Hippocampal formation (tissue), 2 donors: ENCODE measurements at places on chromosomes 11 and 22.

GRCh38 chr11:69470793-69471728, 10.4 kb upstream of the LINC01488 start:
- DNase-seq: no peak

- DNase-seq: no peak
Measured at GRCh38 chr11:33168709-33169200, 7.5 kb upstream of the CSTF3 start.

DNA sequence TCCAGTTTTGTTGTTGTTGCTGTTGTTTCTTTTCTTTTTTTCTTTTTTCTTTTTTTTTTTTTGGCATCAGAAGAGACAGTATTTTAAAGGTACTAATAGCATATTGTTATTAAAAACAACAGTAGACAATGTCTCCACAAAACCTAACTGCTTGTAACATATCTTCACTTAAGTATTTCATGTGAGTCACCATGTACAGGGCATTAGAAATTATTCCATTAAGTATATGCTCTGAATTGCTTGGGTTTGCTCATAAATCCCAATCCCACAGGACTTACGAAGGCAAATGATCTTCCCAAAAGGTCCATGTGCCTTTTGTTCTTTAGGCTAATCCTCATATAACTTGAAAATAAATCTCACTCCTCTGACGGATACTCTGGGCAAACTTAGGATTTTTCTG, 35.9 kb downstream of the MAP6 start:
- DNase-seq: no peak

- DNase-seq: no peak
Measured at GRCh38 chr11:27317751-27318150, 45.3 kb downstream of the CCDC34 start.

DNA sequence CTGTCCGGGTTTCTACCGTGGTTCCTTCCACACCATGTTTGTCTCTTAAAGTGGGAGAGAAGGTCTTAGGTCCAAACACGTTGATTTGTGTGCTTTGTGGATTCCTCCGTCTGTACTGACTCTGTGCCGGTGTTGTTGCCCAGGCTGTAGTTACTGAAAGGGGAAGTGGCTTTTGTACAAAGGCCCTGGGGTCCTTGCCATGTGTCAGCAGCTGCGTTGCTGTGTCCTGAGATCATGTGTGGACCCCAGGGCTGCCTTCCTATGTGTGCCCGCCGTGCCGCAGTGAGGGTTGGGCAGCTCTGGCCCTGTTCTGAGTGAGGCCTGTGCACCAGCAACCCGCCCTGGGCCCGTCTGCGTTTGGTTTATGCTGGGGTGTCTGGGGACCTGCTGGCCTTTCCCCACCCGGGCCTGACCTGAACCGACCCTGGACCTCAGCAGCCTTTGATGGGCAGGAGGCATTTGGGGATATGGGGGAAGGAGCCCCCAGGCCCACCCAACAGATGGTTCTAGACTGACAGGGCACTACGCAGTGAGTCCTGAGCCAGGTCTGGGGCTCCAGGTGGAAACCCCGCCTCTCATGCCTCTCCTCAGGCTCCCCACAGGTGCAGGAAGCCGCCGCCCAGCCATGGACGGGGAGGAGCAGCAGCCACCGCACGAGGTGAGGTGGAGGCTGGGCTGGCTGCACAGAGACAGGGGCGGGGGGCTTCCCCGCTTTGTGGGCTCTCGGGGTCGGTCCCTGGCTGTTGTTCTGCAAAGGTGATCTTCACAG, 6.9 kb downstream of the TRABD start:
- no peak for DNase-seq

GRCh38 chr11:104899226-104899625, 966 bp upstream of the CASP12 start:
- DNase-seq: no peak

GRCh38 chr11:28569106-28569505, 460.9 kb downstream of the METTL15 start:
- no peak for DNase-seq

DNA sequence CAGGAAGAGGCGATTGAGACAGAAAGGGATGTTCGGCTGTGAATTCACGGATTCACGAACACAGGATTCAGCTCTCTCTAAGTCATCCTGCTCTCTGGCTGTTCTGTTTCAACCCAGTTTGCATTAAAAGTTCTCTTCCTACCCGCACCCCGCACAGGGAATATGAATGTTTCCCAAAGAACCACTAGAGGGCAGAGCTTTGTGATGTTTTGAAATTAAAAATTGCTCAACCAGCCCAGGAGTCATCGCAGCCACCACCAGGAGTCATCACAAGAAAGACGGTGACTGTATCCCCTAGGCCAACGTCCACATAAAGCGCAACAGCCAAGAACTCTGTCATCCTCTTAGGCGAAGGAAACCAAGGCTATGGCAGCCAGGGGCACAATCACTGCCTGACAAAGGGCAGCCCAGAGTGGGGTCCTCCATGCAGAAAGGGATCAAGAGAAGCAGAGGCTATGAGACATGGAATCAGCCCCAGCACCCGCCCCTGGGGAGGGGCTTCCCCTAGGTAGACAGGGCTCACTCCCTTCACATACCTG, 122.4 kb downstream of the WT1 start:
- no peak for DNase-seq

- DNase-seq: no peak
Measured at GRCh38 chr11:114174712-114175495, 115.4 kb downstream of the ZBTB16 start.

DNA sequence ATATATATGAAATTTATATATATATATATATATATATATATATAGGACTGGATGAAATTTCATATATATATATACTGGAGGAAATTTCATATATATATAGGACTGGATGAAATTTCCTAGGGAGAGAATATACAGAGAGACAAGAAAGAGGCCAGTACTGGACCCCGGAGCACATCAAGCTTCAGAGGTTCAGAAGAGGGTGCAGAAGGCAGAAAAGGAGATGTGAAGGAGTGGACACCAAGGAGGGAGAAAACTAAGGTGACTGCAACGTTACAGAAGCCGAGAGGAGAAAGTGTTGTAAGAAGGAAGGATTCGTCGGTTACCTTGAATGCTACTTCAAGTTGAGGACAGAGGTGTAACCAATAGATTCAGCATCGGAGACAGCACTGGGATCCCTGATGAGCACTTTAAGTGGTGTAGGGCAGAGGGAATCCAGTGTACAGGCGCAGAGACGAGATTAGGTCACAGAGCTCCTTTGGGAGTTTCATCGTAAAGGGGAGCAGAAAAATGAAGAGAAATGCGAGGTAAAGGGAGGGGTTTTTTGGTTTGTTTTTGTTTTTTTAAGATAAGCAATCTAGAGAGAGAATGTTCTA, 8.5 kb upstream of the TPH1 start:
- no peak for DNase-seq

DNA sequence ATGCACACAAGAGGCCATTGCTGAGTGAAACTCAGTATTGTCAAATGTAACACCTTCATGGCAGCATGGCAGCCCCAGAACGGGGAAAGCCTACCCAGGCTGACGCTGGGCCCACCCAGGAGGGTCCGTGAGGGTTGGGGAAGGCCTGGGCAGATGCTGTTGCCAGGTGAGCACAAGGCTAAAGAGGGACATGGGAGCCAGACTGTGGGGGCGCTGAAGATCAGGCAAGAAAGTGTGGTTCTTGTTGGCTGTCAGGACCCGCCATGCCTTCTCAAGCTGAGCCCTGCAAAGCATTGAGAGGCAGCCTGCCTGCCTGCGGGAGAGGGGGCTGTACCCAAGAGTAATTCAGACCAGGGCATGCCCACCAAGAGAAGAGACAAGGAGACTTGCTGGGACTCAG, 85.0 kb upstream of the PITPNB start:
- no peak for DNase-seq

DNA sequence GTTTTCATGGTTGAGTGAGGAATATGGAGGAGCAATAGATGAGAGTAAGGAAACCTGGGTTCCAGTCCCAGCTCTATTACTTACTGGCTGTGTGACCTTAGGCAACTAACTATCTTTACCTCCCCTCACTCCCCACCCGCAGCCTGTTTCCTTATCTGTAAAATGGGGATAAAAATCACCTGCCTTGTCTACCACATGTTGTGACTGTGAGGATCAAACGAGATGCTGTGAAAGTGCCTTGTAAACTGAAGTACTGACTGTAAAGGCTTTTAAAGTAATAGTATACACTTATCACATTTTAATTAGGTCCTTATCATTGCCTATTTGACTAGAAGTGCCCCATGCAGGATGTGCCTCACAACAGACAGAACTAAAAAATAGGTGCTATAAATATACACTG, 18.9 kb upstream of the PPP2R1B start:
- DNase-seq: no peak

- DNase-seq: no peak
Measured at GRCh38 chr22:19607192-19608002, 83.2 kb upstream of the CLDN5 start.

- no peak for DNase-seq
Measured at GRCh38 chr11:64064374-64065140, 28.8 kb downstream of the FLRT1 start.

DNA sequence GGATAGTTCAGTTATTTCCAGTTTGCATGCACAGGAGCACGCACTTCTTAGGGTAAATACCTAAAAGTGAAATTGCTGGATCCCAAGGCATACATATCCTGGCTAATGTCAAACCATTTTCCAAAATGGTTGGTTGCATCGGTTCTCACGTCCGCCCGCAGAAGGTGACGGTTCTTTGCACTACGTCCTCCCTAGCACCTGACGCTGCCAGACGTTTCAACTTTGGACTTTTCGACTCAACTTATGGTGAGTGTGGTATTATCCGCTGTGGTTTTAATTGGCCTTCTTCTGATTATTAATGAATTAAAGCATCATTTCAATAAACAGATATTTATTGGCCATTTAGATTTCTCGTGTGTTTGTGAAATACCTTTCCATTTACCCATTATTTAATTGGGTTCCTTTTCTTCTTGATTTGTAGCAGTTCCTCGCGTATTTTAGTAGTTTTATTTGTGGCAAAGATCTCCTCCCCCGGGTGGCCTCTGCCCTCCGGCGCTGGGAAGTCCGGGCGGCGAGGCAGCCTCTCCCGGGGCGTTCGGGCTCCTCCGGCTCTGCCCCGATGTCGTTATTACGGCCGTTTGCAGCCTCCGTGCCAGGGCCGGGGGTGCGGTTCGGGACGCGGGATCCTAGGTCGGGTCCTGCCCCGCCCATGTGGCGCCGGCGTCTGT, at the start of gene JHY:
JHY (plus strand) TSS at position 571 of the 668 bp plus-strand sequence. CDS start 3,091 bp downstream, outside the sequence.
- DNase-seq: no peak

DNA sequence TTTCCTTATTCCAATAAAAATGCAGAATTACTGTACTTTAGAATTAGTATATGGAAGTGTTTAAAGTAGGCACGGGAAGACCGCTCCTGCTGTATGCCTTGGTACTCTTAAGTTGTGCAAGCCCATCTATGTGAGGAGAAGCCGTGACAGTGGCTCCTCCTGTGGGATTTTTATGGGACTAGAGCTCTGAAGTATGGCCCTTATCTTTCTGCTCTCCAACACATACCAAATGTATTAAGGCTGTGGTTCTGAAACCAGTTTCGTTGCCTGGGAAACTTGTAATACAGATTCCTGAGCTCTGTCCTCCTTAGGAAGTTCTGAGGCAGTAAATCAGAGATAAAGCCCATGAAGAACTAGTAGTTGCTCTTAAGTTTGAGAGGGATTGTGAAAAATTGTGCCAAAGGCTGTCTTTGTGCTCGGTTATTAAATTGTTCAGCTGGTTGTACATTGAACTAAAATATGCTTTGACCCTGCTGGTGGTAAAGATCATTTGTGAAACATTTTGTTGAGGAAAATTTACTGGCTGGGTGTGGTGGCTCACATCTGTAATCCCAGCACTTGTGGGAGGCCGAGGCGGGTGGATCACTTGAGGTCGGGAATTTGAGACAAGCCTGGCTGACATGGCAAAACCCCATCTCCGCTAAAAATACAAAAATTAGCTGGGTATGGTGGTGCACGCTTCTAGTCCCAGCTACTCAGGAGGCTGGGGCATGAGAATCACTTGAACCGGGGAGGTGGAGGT, 29.3 kb downstream of the RTN3 start:
- no peak for DNase-seq

- DNase-seq: no peak
Measured at GRCh38 chr11:10617551-10617950, 49.1 kb upstream of the LYVE1 start.

- DNase-seq: no peak
Measured at GRCh38 chr11:3055891-3056290, 1.3 kb downstream of the CARS1 start.

- DNase-seq: no peak
Measured at GRCh38 chr11:3645552-3645951, 624 bp downstream of the ART1 start.

DNA sequence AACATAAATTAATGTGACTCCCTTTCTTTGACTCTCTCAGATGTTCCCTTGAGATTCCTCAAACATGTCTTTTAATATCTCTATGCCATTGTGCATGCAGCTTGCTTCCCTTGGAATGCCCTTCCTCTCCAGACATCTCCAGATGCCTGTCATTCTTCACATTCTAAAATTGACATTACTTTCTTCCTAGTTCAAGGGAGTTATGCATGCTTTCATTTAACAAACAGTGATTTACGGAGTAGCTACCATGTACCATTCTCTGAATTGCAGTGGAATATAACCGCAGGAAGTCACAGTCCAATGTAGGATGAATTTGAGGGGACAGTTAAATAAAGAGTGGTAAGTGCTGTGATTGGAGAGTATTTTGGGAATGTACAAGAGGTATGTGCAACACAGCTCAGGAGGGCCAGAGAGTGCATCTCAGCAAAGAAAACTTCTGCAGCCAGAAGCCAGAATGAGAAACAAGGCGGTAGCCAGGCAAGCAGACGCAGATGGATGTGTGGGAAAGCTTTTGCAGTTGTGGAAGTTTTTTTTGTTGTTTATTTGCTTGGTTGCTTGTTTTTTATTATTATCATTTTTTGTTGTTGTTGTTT, 18.7 kb downstream of the MMP10 start:
- DNase-seq: no peak

- no peak for DNase-seq
Measured at GRCh38 chr11:68651208-68651984, 32.9 kb upstream of the GAL start.

DNA sequence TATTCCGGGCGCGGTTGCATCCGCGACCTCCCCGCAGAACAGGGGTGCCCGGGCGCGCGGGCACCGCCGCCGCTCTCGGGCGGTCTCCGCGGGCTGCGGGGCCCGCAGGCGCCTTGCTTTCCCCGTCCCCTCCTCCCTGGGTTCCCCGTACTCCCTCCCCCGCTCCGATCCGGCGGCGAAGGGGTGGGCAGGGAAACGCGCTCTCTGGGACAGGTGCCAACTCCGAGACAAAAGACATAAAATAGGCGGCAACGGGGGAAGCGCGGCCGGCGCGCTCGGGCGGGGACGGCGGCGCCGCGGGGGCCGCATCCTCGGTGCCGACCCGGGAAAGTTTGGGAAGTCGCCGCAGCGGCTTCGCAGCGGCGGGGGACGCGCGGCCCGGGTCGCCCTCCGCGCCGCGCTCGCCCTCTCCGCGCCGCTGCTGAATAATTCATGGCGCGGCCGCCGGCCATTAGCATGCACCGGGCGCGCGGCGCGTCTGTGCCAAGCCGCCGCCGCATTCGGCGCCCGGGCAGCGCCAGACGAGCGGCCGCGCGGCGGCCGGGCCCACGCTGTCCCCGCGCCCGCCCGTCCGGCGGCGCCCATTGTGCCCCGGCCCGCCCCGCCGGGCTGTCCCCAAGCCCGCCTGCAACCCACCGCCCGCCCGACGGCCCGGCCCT, 78.7 kb upstream of the PPARA start:
- DNase-seq: peak; percentile 89

- DNase-seq: no peak
Measured at GRCh38 chr11:10628508-10629236, 60.2 kb upstream of the LYVE1 start.

- DNase-seq: no peak
Measured at GRCh38 chr22:43919106-43919973, 4.3 kb upstream of the PNPLA3 start.

- DNase-seq: no peak
Measured at GRCh38 chr11:60370252-60370810, 8.0 kb upstream of the MS4A7 start.
